Posterior vena cava (tissue), 2 donors: ENCODE measurements at places on chromosomes 5 and 9. TPM values are rescaled to one million over a fixed set of nuclear protein-coding genes. Genes with fewer than 3 reads are reported as not detected.

DNA sequence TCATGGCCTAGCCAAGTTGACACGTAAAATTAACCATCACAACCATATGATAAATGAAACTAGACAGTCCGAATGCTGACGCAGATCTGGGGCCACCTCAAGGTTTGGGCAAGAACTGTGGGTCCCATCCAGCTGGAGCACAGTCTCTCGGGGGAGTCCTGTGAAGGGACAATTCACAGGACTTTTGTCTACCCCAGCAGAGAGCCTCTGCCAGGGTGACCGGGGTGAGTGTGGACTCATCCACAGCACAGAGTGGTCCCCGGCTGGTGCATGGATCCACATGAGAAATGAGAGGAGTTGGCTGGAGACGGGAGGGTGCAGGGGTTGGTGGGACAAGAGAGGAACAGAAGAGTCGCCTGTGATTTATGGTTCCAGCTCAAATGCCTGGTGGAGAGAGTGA, 17.7 kb upstream of the MED10 start:
- DNase-seq, result no peak

DNA sequence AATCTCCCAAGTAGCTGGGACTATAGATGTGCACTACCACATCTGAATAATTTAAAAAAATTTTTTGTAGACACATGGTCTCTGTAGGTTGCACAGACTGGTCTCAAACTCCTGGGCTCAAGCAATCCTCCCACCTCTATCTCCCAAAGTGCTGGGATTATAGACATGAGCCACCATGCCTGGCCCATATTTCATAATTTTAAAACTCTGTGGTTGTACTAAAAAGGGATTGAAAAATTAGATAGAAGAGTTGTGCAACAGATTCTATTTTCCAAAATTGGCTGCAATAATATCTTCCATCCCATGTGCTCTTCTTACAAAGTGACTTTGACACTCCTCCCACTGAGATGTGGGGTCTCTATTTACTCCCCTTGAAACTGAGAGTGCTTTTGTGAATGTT, 7.6 kb upstream of the UHRF2 start:
- no peak for DNase-seq

DNA sequence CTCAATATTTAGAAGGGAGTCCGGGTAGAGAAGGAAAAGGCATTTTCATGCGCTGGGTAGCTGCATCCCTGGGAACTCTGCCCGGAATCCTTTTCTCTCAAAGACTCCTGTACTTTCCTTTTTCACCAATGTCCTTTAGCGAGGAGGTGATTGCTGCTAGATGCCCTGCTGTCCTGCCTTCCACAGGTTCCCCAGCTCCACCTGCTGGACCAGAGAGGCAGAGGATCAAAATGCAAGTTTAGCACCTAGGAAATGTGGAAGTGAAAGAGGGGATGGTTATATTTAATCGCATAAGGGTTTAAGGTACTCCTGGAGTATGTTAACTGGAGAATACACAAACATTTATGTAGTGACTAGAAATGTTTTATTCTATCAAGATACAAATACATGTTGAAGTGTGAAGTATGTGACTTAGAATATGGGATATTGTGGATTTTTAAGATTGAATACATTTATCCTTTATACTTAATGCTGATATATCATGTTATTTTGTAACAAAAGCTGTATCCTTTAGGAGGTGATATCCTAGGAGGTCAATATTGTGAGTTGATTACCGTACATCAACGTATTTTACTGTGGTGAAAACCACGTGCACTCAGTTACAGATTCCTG, 145.7 kb downstream of the ARHGAP26 start:
- DNase-seq, result no peak

DNA sequence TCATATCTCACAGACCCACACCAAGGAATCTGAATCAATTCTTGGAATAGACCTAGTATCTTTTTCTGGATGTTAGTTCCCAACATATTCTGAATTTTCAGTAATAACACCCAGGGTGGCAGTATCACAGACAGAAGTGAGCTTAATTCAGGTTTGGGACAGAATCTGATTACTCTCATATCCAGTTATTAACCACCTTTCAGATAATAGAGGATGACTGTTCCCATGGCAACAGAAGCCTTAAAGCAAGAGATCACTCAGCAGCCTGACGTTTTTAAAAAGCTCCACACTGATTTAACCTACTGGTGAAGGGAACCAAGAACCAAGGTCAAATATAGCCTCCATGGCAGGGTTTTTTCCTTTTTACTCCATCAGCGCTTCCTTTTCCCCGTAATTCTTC, 68.4 kb downstream of the ACTBL2 start:
- DNase-seq, result no peak

GRCh38 chr5:116930616-116931015, 356.0 kb upstream of the SEMA6A start:
- no peak for DNase-seq

GRCh38 chr5:18605186-18605585, 970.9 kb downstream of the TAF11L14 start:
- no peak for DNase-seq

DNA sequence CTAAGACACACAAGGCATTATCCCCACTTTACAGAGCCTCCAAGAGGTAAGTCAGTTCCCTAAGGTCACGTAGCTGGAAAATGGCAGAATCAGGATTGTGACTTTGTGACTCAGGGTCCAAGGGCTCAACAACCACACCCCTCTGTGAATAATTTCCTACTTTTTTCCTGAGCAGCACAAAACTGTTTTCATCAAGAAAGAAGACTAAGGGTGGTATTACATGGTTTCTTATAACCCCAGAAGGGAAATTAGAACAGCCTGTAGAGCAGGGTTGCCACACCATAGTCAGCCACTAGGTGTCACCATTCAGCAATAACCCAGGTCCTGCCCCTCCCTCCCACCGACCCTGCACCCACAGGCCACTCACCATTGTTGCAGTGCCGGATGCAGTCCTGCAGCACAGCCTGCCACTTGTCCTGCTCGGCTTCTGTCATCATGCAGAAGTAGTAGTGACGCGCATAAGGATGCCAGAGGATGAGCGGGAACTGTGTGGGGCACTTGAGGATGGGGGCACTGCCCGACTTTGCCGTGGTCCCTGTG, 72.1 kb downstream of the LRSAM1 start:
- no peak for DNase-seq

The ACTBL2 gene
- not detected for total RNA-seq

The LCN10 gene
- total RNA-seq, result 10.0 TPM

The NXNL2 gene
- total RNA-seq, result not detected
